ENCODE measurements at places on chromosomes 3 and 15.

GRCh38 chr3:197847866-197848401, 56.9 kb downstream of the LRCH3 start:
- no peak for DNase-seq

GRCh38 chr3:25820366-25820765, 30.5 kb downstream of the OXSM start:
- DNase-seq = peak; percentile 64

DNA sequence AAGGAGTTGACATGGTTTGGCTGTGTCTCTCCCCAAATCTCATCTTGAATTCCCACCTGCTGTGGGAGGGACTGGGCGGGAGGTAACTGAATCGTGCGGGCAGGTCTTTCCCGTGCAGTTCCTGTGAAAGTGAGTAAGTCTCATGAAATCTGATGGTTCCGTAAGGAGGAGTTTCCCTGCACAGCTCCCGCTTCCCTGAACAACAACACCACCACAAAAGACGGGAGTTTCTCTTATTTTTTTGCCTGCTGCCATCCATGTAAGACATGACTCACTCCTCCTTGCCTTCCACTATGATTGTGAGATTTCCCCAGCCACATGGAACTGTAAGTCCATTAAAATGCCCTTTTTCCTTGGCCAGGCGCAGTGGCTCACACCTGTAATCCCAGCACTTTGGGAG, 22.7 kb downstream of the XXYLT1 start:
- no peak for DNase-seq

DNA sequence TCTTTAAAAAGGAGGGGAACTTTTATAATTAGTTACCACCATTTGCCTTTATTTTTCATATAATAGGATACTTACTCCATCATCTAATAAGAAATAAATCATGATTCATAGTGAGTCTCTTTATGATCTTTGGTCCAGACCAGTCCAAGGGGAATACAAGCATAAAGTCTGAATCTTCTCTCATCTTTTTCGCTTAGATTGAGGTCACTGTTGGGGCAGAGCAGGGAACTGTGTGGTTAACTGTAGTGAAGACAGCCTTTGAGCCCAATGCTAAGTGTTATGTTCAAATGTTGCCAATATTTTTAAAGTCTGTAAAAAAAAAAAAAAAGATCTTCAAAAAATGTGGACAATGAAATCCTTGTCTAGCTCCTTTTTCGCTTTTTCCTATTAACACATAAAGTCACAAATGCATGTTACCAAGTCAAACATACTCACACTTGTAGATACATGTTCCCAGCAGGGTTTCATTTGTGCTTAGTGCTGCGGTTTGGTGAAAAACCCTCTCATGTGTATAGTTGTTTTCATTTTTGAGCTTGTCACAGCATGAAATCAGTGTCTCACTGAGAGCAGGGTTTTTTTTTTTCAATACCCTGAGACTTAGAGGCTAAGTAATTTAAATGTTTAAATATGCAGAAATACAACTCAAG, 72.1 kb downstream of the EPHA3 start:
- DNase-seq = no peak

GRCh38 chr3:72848703-72849081, 447 bp upstream of the SHQ1 start:
- DNase-seq = no peak

GRCh38 chr3:171525437-171525836, 65.2 kb upstream of the TNIK start:
- no peak for DNase-seq

GRCh38 chr3:197380786-197381185, 82.4 kb upstream of the DLG1 start:
- peak; percentile 18 for DNase-seq

- no peak for DNase-seq
Observed at GRCh38 chr3:177451864-177452830, 254.9 kb upstream of the TBL1XR1 start.

GRCh38 chr3:20905210-20905805, 719.3 kb upstream of the SGO1 start:
- DNase-seq = no peak

DNA sequence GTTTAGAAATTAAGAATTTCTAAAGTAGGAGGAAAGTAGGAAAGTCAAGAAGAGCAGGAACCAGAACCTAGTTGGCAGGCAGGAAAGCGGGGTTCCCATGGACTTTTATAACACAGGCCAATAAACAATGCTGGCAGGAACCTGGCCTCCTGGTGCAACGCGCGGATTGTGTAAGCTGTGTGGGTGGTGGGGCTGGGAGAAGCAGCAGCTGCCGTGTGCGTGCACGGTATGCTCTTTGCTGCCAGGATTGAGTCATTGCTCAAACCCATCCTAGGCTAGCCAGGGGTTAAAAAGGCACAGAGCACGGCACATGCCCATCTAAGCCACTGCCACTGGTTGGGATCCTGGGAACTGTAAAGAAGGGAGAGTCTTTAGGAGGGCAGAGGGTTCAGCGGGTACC, 209.9 kb upstream of the RGMA start:
- no peak for DNase-seq

DNA sequence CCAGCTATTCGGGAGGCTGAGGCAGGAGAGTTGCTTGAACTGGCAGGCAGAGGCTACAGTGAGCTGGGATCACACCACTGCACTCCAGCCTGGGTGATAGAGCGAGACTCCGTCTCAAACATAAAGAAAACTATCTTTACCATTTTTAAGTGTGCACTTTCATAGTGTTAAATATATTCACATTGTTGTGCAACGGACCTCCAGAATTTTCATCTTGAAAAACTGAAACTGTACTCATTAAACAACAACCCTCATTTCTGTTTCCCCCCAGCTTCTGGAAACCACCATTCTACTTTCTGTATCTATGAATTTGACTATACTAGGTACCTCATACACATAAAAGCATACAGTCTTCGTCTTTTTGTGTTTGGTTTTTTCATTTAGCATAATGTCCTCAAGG, 375.1 kb downstream of the SHQ1 start:
- DNase-seq = no peak

All from kidney (tissue), 22 donors.